ENCODE measurements at places on chromosomes 6 and 20.

DNA sequence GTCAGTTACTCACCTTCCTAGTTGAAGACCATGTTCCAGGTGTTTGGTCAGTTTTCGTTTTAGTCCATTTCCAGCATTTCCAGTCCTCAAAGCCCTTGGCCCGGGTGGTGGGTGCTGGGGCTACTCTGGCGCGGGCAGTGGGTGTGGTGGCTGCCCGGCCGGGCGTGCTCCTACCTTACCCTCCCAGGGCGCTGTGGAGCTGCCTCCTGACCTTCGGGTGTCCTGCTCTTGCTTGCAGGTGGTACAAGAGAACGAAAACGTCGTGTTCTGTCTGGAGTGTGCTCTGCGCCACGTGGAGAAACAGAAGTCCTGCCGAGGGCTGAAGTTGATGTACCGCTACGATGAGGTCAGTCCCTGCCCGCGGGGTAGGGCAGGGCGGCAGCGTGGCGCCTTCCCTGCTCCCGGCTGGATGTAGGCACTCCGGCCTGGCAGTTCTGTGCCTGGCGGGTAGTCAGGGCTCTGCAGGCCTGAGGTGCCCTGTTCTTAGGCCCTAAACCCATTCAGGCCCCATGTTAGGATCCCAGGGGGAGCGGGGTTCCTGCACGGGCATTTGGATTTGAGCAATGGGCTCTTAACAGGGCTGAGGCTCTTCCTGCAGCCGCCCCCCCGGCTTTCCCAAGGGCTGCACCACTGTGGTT is 145.8 kb downstream of the DTNBP1 start:
- DNase-seq: no peak

DNA sequence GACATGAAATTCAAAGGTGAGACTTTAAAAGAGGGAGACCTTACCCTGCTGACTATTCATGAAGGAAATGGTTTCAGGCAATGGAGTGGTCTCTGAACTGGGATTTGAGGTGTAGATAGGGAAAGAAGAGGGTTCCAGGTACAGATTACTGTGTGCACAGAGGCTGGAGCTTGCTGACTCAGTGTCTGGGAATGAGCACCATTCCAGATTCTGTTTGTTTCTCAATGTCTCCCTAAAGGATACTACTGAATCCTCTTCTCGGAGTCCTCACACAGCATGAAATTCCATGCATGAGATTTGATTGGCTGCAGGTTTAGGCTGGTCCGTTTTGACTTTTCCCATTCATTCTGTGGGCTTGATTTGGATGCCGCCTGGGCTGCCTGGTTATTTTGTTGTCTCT is 49.0 kb downstream of the PPP1R14C start:
- DNase-seq: no peak

GRCh38 chr20:14193885-14194284 is 143.5 kb downstream of the FLRT3 start:
- no peak for DNase-seq

GRCh38 chr6:42295677-42296076 is 78.0 kb upstream of the MRPS10 start:
- no peak for DNase-seq

GRCh38 chr20:63058696-63059335 is 52.1 kb upstream of the BHLHE23 start:
- DNase-seq: peak; percentile 30

DNA sequence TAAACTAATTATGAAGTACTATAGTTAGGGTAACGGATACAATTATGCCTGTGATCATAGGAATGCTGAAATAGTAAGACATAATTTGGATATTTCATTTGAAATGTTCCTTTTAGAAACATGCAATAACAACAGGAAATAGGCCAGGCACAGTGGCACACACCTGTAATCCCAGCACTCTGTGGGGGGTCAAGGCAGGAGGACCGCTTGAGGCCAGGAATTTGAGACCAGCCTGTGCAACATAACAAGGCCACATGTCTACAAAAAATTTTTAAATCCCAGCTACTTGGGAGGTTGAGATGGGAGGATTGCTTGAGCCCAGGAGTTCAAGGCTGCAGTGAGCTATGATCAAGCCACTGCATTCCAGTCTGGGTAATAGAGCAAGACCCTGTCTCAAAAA is 25.7 kb upstream of the MYO6 start:
- DNase-seq: no peak
